ENCODE measurements at places on chromosomes 6 and 20.
A peak's percentile ranks its signal among the peaks of the same experiment; 100 is the strongest.

- DNase-seq: no peak
These were observed 84.0 kb upstream of the TULP1 start for GRCh38 chr6:35596448-35597442.

DNA sequence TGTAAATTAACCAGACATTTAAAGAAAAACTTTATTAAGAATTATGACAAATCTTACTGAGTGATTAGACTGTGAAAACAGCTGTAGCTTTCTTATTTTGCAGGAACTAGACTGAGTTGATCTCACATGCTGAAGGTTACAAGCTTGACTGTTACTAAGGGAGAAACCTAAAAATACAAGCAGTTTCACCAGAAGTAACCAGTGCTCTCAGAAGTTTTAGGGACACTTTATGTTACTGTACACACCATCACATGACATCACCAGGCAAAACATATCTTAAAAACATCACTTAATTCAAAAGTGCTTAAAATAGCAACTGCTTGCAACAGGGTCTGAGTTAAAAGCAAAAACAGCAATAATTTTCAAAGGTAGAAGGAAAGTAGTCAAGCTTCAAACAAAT, 5.4 kb downstream of the FBXO30 start:
- peak; percentile 4 for DNase-seq

- no peak for DNase-seq
These were observed 371.4 kb downstream of the HDGFL1 start for GRCh38 chr6:22940581-22941290.

DNA sequence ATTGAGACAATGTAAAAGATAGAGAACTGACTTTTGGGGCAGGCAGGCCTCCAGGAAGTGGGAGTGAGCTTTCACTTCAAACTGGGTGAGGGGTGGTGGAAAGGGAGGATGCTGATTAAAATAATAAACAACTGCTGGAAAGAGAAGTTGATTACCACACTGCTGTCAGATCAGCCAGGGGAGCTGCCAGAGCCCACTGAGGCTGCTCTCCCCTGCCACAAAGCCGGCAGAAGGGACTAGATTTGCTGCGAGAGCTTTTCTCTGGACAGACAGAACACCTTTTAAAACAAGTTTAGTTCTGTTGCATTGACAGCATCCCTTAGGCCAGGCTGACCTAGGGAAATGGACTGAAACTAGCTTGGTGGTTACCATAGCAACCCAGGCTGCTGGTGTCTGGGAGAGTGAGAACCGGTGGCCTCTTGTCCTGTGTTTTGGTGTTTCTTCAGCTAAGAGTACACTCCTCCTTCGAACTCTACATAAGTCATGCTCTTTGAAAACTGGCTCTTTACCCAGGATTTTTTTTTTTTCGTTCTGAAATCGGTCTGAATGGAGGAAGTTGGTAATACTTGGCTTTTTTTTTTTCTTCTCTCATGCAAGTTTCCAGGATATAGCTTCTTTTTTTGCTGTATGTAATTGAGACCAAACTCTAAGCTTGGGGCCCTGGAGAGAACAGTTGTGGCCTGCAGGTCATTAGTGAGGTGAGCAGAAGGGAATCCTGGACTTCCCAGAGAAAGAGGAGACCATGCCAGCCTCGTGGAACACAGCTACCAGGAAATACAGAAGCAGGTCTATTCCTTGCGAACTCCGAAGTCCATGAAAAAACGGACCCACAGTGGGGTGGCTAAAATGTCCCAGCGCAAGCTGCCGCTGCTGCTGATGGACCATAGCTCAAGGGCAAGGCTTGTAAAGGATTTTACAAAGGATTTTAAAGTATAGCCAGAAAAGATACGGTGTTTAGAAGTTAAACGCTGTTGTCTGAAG, 374.4 kb downstream of the UTRN start:
- no peak for DNase-seq

- no peak for DNase-seq
These were observed 645.0 kb downstream of the PHF3 start for GRCh38 chr6:64280569-64280968.

- no peak for DNase-seq
These were observed 120.2 kb upstream of the RNF24 start for GRCh38 chr20:4135385-4136077.

- DNase-seq: no peak
These were observed 211.0 kb downstream of the FOXC1 start for GRCh38 chr6:1820714-1821113.

- DNase-seq: no peak
These were observed 405.7 kb downstream of the TAF4 start for GRCh38 chr20:61659994-61660346.

DNA sequence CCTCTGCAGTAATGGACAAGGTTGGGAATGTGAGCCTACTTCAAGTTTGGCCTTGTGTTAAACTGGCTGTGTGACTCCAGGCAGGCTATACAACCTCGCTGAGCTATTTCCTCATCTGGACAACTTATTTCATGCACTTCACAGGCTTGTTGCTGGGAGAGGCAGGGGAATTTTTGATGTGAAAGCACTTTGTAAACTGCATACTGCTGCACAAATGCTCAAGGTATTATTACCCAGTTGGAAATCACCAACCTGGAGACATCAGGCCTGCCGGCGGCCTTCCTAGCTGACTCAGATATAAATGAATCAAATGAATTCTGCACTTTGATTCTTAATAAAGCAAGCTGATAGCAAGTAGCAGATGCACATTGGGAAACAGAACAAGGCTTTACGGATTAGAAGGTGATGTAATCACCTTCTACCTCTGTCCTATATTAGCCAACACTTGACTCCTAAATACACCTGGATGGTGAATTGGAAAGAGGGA, 10.1 kb downstream of the JARID2 start:
- DNase-seq: no peak

DNA sequence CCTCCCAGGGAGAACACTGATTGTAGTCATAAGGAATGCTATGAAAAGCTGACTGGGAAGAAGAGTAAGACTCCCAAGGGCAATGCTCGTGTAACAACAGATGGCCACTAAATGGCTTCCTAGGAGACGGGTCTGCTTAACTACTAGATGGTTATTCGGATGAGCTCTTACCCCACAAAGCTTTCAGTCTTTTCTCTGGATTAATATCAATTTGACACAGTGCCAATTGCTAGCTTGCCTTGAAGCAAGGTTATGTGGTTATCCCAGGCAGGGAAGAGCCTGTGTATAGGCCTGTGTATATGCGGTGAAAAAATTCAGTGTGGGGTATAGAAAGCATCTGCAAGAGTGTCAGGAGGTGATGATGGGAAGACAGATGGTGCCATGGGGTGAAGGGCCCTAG, 86.4 kb upstream of the NOX3 start:
- no peak for DNase-seq
